ENCODE measurements at places on chromosomes 3 and 15. TPM values are rescaled to one million over a fixed set of nuclear protein-coding genes. Genes with fewer than 3 reads are reported as not detected.

Gene PLXND1
- 19.0 TPM for total RNA-seq

Gene CDHR4
- 0.45 TPM for total RNA-seq

Gene NAALADL2
- 10.5 TPM for total RNA-seq

Gene IL20RB
- 271 TPM for total RNA-seq

Gene TEX264
- total RNA-seq, result 52.3 TPM

Gene SYNM
- total RNA-seq, result 6.7 TPM

Gene ZNF660
- total RNA-seq, result 0.16 TPM

Gene ARHGAP11A
- total RNA-seq, result 5.8 TPM

Gene DGKG
- 1.4 TPM for total RNA-seq

Gene FBXO40
- total RNA-seq, result not detected

Gene ITIH4
- total RNA-seq, result 3.6 TPM

Gene APBA2
- total RNA-seq, result 1.7 TPM

Gene KLF15
- total RNA-seq, result 10.8 TPM

Gene C15orf62
- 24.0 TPM for total RNA-seq

Gene ADIPOQ
- 21.4 TPM for total RNA-seq

Gene USP8
- 34.2 TPM for total RNA-seq

Data from suprapubic skin (tissue), 4 donors.